Cerebellar nuclear complex (tissue), 1 donor: ENCODE measurements at places on chromosomes 11 and 22.

GRCh38 chr11:57131080-57131790, 50.5 kb upstream of the LRRC55 start:
- no peak for DNase-seq

- no peak for DNase-seq
Observed at GRCh38 chr11:27635567-27636037, 64.7 kb downstream of the BDNF start.

DNA sequence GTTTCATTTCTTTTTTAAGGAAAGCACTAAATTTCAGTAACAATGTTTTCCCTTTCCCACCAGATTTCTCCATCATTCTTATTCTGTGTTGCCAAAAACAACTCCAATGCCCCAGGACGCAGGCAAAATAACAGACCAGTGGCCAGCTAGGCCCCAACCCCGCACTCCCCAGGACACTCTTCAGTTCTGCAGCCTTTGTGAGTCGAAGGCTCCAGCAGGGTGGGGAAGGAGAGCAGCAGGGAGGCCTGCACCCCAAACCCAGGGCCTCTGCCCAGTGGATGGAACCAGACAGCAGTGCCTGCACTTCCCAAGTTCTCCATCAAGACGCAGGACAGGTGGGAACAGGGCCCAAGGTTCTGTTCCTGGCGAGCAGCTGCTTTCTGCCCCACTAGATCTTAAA, 34.4 kb downstream of the PPP2R1B start:
- no peak for DNase-seq

- DNase-seq = no peak
Observed at GRCh38 chr22:23059284-23059948, 10.9 kb upstream of the GNAZ start.

DNA sequence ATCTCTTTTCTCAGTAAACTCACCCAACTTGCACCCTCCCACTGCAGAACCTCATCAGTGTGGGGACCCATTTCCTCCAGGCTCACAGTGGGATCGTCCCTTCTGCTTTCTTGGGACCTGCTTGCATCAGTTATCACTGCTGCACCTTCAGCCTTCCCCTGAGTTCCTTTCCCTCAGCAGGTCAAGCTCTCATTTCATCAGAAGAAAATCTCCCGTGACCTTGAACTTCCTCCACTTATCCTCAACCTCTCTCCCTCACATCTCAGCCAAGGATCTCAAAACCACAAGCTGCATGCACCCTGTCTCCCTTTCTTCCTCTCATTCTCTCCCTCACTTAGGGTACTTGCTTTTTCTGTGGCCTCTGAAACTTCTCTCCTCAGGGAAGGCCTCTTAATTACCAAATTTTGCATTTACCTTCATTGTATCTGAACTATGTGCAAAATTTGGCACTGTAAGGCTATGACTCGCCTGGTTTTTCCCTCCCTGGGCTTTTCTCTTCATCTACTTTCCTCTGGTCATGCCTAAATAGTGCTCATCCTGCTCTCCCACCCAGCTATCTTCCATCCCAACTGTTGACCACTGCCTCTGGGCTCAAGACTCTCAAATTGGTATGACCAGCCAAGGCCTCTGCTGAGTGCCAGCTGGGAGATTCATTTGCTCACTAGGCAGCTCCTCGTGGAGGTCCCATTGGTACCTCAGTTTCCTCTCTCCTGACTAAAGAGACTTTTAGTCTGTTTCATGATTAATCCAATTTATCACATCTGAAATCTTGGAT, 2.7 kb upstream of the RCE1 start:
- DNase-seq = no peak

DNA sequence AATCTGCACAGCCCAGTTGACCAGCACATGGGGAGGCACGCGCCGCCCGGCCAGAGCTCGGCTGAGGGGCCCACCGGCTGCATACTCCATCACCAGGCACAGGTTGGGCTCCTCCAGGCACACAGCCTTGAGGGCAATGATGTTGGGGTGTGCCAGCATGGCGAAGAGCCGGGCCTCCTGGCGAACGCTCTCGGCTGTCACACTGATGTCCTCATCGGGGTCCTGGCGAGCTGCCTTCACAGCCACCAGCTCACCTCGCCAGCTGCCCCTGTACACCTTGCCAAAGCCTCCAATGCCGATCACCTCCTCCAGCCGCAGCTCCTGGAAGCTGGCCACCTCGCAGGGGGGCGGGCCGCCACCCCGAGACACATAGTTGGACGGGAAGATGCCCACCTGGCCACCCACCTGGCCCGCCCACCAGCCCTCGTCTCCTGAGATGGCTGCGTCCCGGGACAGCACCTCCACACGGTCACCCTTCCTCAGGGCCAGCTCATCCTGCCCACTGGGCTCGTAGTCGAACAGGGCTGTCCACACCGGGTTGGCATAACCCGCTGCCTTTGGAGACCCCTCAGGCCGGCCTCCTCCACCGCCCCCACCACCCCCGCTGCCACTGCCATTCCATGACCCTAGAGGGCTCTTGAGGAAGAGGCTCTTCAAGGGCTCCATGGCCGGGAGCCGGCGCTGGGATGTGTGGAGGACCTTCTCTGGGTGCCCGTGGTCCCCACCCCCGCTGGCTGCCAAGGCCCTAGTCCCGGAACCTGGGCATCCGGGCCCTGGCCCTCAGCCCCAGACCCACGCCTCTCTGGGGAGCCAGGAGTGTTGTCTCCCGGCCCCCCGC, 711 bp downstream of the MAP3K11 start:
- no peak for DNase-seq

DNA sequence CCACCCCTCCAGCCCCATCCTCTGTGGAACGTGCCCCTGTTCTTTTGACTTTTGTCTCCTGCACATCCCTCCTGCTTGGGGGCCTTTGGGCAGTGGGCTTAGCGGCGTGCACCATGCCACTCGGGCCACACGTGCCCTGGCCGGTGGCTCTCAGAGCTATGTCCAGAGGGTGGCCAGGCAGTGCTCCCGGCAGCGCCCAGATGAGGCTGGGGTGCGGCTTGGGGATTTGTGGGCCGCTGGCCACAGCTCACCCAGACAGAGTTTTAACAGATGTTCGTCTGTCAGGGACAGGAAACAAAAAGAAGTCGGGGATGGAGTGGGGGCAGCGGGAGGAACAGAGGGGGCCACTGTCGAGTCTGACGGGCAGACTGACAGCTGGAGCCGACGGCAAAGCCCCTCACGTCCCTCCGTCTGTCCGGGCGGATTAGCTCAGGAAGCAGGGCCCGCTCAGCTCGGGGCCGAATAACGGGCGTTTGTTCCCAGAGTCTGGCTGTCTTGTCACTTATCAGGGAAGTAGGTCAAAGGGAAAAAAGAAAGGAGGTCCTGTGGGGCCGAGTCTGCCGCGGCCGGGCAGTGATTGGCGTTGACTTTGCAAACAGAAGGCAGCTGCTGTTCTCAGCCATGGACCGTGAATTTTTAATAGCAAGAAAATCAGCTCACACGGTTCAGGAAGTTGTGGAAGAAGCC, 61.6 kb downstream of the LRP5 start:
- DNase-seq = no peak

DNA sequence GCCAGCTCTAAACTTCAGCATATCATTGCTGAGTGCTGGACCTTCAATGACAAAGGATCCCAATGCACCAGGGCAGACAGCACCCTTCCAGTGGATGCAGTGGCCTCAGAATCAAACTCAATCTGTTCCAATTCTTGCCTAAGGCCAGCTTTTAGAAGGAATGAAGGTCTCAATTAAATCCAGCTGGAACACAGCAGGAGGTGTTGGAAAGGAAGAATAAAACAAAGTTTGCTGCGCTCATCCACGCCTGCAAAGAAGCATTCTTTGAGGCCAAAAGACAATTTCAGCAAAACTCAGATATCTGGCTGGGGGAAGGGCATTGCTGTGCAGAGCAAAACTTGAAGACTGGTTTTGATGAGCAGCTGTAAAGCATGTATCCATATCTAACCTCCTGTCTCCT, 120.7 kb downstream of the CCDC81 start:
- DNase-seq = no peak

DNA sequence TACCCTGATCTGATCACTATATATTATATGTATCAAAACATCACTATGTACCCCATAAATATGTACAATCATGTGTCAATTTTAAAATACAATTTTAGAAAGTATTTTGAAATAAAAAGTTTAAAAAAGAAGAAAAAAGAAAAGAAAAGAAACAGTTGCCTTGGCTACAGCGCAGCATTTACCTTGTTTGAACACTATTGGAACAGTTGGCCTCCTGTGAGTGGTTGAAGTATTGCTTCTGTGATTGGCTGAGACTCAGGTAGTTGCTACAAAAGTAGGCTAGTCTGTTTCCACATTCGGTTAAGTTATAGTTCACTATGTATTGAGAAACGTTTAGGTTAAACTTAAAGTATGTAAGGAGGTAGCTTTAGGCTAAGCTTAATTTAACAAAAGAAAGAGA, 7.9 kb upstream of the DTX4 start:
- no peak for DNase-seq

DNA sequence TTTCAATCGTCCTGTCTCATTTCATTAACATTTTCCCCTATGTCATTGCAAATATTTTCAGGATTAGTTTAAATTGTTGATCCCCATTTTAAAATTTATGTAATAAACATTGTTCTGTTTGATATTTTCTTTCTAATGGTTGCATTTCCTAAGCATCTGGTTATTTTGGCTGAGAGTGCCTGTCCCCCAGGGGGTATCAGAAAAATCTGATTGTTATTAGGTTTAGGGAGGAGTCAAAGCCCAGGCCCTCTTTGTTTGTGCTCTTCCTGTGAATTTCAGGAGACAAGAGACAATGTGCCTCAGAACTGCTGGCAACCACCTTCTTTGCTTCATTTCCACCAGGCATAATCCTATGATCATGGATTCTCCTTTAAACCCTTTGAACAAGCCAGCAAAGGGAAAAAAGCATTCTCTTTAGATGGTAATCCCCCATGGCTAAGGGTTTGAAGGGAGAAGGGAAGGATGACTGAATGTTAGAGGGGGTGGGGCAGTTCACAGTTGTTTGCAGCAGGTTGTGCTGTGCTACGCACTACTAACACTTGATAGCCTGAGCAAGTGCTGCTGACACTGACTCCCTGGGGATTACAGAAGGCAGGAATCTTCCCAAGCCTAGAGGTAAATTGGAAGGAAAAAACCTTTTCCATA, 462.4 kb upstream of the LRRC4C start:
- no peak for DNase-seq

DNA sequence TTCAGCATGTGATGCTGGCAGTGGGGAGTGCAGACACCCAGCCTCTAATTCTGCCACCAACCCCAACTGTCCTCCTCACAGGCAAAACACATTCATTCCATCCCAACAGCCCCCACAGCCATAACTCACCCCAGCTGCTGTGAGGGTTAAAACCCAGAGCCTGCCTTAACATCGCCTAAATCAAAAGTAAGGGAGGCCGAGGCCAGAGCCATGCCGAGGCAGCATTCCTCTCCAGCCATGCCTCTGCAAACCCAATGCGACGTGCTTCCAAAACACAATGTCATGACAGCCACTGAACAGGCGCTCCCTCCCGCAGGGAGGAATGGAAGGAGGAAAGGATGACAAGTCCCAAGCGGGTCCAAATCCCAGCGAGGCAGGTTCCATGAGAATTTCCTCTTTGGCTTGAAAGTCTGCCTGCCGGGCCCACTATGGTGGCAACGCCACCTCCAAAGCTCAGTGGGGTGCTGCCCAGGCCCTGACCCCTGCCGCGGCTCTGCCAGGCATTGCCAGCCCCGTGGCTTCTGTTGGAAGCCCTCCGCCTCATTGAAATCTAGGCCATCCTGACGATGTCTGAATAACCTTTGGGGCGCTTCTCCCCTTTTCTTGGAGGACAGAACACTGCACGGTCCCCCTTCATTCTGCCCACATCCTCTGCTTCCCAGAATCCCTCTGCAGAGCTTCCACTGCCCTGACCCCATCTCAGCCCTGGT, 472.3 kb downstream of the BRD1 start:
- DNase-seq = no peak

DNA sequence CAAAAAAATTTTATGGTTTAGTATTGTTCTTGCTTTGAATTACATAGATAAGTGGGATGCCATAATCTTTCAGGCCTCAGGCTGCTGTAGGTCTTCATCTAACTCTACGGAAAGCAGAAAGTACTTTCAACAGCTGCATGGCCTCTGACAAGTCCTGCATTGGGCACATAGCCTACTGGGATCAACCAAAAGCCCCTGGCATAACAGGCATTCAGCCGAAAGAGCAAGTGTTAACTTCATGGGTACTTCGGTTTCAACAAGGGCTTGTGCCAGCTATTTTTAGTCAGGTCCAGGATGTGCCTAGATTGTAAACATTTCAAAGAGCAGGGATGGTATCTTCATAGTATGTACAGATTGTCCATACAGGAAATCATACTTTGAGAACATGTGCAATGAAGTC, 3.1 kb downstream of the SLN start:
- DNase-seq = no peak

- DNase-seq = no peak
Observed at GRCh38 chr11:86483940-86484794, 109.5 kb downstream of the CCDC81 start.

- no peak for DNase-seq
Observed at GRCh38 chr11:128310676-128311445, 276.5 kb downstream of the ETS1 start.

DNA sequence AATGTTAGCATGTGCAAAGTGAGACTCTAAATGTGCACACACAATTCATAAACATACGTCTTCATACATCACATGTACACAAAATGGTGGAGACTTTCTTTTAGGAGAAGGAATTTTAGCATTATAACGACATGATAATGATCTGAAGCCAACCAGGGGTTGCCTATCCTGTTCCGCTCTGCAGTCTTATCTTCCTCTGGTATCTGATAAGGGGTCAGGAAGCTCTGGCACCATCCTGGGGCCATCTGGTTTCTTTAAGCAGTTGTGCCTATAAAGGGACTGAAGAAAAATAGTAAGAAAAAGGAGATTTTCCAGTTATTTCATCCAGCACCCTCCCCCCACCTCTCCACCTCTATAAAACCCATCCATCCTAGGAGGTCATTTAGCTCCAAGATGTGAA, 5.8 kb upstream of the NUP50 start:
- DNase-seq = no peak

DNA sequence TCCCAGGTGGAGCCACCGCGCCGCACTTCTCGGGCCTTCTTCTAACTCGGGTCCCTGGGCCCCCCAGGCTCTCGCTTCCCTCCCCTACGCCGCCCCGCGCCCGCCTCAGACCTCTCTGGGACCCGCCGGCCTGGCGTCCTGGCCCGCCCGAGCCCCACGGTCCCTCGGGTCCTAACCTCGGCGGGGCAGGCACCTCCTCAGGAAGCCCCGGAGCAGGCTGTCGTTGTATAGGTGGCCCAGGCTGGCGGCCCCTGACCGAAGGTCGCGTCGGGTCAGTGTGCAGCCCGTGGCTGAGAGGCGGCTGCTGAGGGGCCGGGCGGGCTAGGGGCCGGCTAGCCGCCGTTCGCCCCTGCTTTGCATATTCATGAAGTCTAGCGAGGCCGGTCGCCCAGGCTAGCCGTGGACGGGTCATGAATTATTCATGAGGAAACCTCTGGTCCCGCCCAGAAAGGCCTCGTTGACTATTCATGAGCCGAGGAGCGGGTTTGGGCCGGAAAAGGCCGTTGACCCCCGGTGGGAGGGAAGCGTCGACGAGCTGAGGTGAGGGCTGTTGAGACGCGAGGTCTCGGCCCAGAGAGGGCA, at the start of gene HORMAD2:
HORMAD2 (plus strand) TSS at position 513 of the 582 bp plus-strand sequence. CDS start 13,489 bp downstream, outside the sequence.
- no peak for DNase-seq

- no peak for DNase-seq
Observed at GRCh38 chr11:101466352-101466751, 117.5 kb downstream of the TRPC6 start.

- DNase-seq = no peak
Observed at GRCh38 chr11:103798446-103798845, 238.0 kb upstream of the DDI1 start.
